CD4-positive, alpha-beta memory T cell (primary cell): ENCODE measurements at places on chromosomes 3 and 15.

DNA sequence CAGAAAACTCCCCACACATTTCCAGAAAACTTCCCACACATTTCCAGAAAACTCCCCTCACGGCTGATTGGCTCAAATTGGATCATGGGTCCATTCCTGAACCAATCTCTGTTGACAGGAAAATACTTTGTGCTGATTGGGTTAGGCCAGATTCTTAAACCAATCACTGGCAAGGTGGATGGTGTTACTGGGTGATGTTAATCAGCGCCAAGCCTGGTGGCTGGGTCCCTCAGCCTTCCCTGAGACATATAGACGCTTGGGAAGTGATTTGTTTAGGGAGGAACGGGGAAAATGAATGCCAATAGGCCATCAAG, 199.4 kb upstream of the UBE2E2 start:
- no peak for DNase-seq

DNA sequence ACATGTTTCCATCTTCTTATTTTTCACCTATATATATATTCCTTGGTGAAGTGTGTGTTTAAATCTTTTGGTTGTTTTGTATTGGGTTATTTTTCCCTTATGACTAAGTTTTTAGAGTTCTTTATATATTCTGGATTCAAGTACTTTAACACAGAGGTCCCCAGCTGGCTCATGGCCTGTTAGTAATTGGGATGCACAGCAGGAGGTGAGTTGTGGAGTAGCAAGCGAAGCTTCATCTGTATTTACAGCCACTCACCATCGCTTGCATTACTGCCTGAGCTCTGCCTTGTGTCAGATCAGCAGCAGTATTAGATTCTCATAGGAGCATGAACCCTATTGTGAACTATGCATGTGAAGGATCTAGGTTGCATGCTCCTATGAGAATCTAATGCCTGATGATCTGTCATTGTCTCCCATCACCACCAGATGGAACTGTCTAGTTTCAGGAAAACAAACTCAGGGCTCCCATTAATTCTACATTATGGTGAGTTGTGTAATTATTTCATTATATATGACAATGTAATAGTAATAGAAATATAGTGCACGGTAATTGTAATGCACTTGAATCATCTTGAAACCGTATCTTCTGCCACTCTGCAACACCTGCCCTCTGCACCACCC, 151.6 kb downstream of the RSRC1 start:
- DNase-seq, result no peak

DNA sequence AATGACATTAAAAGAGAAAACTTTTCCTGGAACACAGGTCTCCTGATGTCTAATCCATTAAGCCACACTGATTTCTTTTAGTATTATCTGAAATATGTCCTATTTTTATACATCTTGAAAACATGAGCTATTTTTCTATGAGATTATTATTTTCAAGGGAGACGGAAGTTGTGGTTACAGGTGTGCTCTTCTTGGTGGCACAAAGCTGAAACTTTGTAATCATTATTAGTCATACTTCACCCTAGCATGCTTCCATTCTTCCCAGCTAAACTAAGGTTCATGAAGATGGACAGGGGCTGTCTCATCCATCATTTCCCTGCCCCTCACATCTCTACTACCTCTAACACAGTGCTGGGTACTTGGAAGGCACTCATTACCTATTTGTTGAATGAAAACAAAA, 85.6 kb upstream of the POU1F1 start:
- no peak for DNase-seq

- DNase-seq, result no peak
Observed at GRCh38 chr3:182349951-182350517, 443.3 kb upstream of the ATP11B start.

DNA sequence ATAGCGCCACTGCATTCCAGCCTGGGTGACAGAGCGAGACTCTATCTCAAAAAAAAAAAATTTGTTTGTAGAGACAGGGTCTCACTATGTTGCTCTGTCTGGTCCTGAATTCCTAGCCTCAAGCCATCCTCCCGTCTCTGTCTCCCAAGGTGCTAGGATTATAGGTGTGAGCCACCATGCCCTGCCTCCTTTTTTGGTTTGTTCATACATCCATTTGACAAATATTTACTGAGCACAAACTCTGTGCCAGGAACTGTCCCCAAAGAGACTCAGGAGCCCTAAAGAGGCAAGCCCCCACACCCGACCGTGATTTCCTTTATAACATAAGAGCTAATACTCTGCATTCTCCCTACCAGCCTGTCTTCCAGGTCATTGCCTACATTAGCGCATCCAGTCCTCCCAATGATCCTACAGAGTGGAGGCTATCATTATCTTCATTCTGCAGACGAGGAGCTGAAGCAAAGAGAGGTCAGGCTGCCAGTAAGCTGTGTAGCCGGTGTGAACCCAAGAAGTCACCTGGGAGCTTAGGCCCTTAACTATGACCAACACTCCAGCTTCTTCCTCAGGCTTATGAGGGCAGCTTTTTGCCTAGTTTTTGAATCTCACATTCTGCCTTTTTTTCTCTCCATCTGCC, 6.3 kb upstream of the PXK start:
- no peak for DNase-seq
